Right hindlimb (tissue), 1 donor: ENCODE measurements at places on chromosomes 3 and 15.
A peak's percentile ranks its signal among the peaks of the same experiment; 100 is the strongest.

GRCh38 chr3:105812194-105812586 lies 56.6 kb downstream of the CBLB start:
- no peak for DNase-seq

- peak; percentile 84 for DNase-seq
Measured at GRCh38 chr15:70853973-70854665, at the start of gene LARP6. TSS of gene LARP6 (minus strand) at chr15:70854157. CDS start at chr15:70854088, 69 bp downstream.

DNA sequence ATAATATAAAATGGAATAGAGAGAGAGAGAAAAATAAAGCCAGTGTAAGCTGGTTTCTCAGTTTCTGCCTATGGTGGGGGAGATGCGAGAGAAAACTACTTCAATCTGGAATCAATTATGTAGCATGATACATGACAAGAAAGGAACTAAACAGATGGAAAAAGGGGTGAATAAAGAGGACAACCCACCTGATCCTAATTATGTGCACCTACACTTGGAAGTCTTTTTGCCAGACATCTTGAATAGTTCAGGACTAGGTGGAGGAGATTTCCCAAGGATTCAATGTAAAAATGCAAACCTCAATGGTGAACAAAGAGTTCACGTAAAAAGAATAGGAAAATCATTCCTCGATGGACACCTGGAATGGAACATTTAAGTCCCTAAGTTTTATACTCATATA lies 524.4 kb upstream of the RGMA start:
- DNase-seq, result no peak

GRCh38 chr3:71636001-71636400 lies 52.5 kb upstream of the FOXP1 start:
- DNase-seq, result no peak

GRCh38 chr3:30455840-30456239 lies 150.6 kb upstream of the TGFBR2 start:
- DNase-seq, result peak; percentile 30

- no peak for DNase-seq
Measured at GRCh38 chr3:44482721-44483120, 5.3 kb upstream of the ZNF445 start.

GRCh38 chr3:70358978-70359580 lies 46.6 kb upstream of the MDFIC2 start:
- DNase-seq, result peak; percentile 24

DNA sequence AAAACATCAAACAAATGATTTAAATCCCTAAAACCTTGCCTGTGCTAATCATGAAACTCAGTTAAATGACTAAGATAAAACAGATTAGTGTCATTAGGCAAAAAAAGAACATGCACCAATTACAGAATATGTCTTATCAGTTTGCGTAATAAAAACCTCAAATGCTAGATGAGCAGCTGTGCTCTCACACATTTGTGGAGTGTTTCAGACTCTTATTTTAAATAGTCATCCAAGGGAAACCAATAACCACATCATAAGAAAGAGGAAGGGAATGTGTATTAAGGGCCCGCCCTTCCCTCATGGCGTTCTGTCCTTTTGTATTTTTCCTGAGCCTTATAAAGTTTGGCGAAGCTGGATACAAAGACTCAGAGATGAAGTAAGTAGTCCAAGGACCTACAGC lies 6.6 kb downstream of the SAMMSON start:
- no peak for DNase-seq

GRCh38 chr3:77919244-77919643 lies 879.3 kb downstream of the ROBO2 start:
- DNase-seq, result no peak

DNA sequence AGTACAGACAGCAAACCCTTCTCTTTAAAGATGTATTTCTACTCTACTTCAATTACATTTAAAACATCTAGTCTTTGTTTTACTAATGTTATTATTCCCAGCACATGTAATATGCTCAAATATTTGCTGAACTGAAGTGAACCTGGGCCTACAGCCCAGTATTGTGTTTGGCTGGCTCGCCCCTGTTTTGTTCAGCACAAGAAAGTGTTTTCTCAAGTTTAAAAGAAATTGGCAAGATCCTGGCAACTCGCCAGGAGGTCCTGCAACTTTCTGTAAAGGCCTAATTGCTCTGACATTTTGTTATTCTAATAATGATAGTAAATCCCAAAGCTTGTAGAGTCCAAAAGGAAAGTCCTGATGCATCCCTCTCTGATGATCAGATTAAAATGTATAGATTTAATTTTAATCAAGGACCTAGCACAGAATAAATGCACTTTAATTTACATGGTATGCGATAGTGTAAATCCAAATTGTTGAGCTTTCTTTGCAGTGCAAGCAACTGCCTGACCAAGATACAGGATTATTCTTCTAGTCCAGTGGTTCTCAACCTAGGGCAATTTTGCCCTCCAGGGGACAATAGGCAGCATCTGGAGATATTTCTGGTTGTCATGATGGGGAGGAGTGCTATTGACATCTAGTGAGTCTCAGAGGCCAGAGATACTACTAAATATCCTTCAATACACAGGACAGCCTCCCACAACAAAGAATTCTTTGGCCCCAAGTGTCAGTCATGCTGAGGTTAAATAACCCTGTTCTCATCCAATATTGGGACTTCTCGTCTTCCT lies 35.7 kb upstream of the TMOD3 start:
- peak; percentile 58 for DNase-seq

- peak; percentile 32 for DNase-seq
Measured at GRCh38 chr15:60477916-60478565, 901 bp downstream of the ICE2 start.

DNA sequence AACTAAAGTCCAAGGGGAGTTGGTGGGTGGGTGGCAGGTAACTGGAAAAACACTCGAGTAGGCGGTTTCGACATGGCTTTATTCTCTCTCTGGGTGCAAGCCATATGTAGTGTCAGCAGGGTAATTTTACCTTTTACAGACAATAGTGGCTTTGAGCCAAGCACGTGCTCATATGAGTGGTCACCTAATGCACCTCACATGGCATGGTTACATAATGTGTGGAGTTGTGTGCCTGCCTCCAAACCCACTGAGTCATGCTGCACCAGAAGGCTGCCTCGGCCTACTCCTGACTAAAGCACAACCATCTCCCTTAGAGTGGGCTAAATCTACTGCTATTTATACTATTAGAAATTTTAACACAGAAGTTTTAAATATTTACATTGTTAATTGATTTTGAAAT lies 16.5 kb downstream of the CCRL2 start:
- no peak for DNase-seq

DNA sequence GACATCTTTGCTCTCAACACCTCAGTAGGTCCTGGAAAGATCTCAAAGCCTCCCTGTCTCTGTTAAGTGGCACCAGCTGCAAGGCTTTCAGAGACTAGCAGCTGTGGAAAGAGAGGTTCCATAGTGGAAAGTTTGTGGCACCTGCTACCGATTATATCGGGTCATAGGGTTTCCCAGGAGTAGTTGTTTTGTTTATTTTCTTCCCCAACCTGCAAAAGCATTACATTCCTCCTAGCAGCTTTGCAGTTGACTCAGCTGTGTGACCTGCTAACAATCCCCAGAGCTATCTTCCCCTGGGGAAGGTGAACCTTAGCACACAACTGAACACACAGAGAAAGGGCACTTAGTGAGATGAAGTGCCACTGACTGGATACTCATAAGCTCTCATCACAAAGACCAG lies 598.9 kb upstream of the GRM7 start:
- no peak for DNase-seq

DNA sequence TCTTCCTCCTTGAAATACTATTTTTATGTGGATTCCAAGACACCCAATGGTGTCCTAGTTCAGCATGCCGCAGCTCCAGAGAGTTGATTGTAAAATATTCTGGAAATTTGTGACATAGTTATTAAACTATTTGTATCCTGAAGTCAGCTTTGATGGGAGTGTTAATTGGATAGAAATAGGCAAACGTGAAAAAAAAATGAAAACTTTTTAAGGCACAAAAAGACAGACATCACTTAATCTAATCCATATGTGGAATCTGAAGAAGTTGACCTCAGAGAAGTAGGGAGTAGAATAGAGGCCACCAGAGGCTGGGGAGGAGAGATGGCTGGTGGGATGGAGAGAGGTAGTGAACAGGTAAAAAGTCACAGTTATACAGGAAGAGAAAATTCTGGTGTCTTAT lies 704.2 kb downstream of the ROBO1 start:
- DNase-seq, result no peak

- no peak for DNase-seq
Measured at GRCh38 chr15:78414621-78415250, 23.3 kb upstream of the IREB2 start.

DNA sequence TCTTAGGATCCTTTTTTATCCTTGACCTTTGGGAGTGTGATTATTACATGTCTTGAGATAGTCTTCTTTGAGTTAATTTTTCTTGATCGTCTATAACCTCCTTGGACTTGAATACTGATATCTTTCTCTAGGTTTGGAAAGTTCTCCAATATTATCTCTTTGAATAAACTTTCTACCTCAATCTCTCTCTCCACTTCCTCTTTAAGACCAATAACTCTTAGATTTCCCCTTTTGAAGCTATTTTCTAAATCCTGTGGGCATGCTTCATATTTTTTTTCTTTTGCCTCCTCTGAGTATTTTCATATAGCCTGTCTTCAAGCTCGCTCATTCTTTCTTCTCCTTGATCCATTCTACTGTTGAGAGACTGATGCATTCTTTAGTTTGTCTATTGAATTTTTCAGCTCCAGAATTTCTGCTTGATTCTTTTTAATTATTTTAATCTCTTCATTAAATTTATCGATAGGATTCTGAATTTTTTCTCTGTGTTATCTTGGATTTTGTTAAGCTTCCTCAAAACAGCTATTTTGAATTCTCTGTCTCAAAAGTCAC lies 12.1 kb downstream of the USF3 start:
- DNase-seq, result no peak

DNA sequence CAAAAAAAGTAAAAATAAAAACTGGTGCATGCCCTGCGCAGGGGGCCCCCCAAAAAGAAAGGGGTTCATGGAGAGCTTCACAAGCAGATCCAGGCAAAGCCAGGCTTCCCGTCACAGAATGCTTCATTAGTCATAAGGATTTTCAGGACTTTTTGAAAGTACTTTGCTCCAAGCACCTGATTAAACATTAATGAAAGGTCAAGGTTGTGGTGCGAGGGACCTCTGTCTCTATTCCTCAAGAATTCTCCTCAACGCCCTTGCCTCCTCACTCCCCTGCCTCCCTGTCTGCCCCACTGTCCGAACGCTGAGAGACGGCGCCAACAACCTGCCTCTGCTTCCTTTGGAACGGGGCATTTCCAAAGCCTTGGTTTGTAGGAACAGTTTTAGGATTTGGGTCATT lies 240.1 kb upstream of the IGF1R start:
- no peak for DNase-seq

- DNase-seq, result no peak
Measured at GRCh38 chr15:60191821-60192220, 187.7 kb downstream of the FOXB1 start.

GRCh38 chr3:10353661-10354360 lies 32.9 kb upstream of the SEC13 start:
- no peak for DNase-seq

DNA sequence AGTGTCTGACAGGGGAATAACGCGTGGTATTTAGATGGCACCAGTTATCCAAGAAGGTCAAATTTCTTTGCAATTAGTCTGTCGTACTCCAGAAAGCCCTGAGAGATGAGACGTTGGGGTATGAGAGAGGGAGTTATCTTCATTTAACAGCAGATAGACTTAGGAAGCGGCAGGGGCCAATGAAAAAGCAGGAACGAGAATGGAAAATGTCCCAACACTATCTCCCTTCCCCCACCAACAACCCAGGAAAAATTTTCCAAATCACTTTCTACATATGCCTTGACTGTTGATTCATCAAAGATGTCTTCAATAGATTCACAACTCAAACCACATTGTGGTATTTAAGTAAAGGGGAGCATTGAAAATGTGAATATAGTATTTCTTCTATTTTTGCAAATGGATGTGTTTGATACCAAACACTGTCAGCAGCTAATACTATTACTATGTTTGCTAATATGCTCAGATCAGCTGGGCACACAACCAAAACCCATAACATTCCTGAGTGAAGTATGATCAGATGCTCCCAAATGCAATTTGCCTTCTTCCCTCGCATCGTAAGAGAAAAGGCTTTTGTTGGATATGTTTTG lies 13.3 kb upstream of the GREM1 start:
- no peak for DNase-seq

- no peak for DNase-seq
Measured at GRCh38 chr3:15329046-15330005, 3.1 kb downstream of the SH3BP5 start.

DNA sequence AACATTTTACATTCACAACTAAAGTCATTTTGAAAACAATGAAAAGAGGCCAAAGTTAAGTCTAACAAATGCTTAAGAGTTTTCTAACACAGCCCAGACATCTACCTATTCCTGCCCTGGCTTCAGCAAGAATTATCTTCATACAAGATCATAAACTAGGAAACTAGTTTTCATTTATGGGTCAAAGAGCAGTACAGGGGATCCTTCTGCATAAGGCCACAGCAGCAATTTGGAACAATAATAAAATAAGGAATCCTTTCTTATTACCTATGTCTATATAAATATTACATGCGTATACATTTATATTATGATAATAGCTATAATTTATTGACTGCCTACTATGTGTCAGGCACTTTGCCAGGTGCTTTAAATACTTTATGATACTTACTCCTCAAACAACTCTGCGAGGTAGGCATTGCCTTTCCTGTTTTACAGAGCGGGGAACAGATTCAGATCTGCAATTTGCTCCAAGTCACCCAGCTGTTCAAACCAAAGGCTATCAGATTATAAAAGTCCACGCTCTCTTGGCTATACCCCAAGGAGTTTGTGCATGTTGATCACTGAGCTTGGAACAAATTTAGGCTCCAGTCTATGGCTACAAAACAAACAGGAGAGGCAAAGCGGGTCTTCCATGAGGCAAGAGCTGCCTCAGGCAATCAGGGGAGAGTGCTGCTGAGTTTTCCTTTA lies 196.4 kb downstream of the RORA start:
- peak; percentile 31 for DNase-seq

DNA sequence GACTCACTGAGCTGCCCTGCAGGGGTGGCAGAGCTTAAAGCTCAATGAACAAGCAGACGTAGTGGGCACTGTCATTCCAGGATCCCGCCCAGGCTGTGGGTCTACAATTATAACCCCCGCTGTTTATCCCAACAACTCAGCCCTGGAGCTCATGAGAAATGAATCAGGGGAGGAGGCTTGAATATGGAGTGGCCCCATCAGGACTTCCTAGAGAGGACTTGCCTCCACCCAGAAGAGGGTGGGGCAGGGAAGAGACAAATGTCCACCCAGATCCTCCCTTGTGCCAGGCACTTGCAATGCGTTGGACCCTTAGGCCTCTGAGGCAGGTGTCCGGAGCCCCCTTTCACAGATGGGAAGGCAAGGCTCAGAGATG lies 33.0 kb downstream of the SLC6A20 start:
- no peak for DNase-seq

DNA sequence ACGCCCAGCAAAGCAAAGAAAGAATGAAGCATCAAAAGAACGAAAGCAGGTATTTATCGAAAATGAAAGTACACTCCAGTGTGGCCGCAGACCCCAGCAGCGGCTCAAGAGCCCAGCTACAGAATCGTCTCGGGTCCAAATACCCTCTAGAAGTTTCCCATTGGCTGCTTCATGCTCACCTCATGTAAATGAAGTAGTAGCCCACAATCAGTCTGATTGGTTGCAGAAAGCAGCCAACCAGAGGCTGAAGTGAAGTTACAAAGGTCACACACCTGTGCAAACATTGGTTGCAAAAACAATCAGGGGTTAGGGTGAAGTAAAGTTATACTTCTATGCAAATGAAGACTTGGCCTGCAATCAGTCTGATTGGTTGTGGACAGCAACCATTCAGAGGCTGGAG lies 32.0 kb downstream of the SV2B start:
- DNase-seq, result no peak

- peak; percentile 41 for DNase-seq
Measured at GRCh38 chr3:29693863-29694262, 413.0 kb downstream of the RBMS3 start.

GRCh38 chr3:124202754-124203153 lies 210.8 kb upstream of the ROPN1 start:
- peak; percentile 62 for DNase-seq
